Umbilical cord (tissue), 2 donors: ENCODE measurements at places on chromosomes 1 and 21.

GRCh38 chr1:214420833-214421232, 130.6 kb downstream of the PTPN14 start:
- DNase-seq, result no peak

GRCh38 chr1:161364332-161364731, 3.3 kb downstream of the CFAP126 start:
- DNase-seq, result no peak

- DNase-seq, result no peak
Measured at GRCh38 chr1:170634293-170634692, 29.6 kb upstream of the PRRX1 start.

- peak; percentile 29 for DNase-seq
Measured at GRCh38 chr1:180252638-180253536, 22.8 kb downstream of the LHX4 start.

DNA sequence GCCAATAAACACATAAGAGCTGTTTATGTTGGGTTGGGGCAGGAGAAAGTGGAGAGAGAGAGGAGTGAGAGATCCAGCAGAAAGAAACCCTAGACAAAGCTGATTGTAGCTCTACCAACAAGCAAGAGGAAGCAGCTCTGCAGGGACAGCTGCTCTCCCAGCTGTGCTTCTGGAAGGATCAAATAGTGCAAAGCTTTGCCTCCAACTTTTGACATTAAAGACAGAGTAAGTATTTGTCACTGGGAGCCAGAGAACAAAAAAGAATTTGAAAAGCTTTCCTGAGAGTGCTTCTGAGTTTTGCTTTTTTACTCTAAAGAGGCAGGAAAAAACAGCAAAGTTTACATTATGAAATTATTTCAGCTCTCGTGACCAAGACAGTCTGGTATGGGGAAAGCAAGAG, 28.5 kb upstream of the C1orf198 start:
- peak; percentile 48 for DNase-seq

DNA sequence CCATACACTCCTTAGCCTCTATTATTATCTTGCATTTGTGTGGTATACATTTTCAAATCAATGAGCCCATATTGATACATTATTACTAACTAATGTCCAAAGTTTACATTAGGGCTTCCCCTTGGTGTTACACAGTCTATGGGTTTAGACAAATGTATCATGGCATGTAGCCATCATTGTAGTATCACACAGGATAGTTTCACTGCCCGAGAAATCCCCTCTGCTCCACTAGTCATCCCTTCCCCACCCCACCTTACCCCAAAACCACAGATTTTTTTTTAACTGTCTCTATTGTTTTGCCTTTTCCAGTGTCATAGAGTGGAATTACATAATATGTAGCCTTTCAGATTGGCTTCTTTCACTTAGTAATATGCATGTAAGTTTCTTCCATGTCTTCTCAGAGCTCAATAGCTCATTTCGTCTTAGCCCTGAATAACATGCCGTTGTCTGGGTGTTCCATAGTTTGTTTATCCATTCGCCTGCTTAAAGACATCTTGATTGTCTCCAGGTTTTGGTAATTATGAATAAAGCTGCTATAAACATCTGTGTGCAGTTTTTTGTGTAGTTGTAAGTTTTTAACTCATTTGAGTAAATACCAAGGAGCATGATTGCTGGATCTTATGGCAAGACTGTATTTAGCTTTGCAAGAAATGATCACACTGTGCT, 86.4 kb upstream of the LYST start:
- DNase-seq, result no peak

DNA sequence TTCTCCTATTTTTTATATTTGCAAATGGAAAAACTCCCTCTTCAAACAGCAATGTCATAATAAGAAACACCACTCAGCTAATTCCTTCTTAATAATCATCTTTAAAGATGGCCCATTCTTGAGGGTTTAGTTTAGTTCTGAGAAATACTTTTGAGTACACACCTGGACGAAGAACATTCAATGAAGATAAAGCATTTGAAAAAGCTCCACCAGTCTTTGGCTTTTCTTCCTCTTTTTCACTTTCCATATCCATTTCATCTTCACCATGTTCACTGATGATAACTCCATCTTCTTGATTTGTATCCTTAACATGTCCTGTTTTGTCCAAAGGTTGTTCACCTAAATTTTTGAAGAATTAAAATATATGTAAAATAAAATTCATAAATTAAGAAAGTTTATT, 7.4 kb downstream of the PAXBP1 start:
- DNase-seq, result no peak

DNA sequence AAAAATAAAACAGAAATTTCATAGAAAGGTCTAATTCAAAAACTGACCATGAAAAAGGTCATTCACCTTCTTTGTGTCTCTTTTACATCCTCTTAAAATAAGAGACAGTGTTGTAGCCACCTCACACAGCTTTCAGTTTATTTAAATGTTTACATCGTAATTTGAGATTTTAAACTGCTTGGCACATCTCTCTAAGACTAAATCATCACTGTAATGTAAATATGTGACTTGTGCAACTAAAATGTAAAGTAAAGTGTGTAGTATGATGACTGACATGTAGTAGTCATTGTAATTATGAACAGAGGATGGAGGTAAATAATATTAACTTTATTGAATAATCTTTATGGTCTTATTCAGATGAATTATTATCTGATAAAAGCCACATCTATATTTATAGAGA, 283.9 kb downstream of the KCNT2 start:
- DNase-seq, result no peak

DNA sequence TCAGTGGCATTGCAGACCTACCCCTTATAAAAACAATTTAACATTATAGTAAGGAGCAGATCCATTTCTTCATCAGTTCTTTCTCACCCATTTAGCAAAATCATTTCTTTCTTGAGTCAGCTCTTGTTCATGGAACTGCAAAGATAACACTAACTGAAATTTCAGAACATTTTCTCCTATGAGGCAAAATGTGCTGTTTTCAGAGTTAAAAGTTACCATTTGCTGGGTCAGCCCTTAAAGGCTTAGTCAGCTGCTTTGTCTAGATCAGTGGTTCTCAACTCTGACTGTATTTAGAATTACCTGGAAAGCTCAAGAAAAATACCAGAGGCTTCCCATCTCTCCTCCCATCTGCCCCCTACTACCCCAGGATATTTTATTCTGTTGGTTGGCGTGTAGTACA, 12.2 kb downstream of the METTL13 start:
- no peak for DNase-seq

- peak; percentile 12 for DNase-seq
Measured at GRCh38 chr21:30829659-30830058, at the start of gene KRTAP7-1. Gene KRTAP7-1 (minus strand): TSS chr21:30829759. CDS start chr21:30829698, 61 bp downstream.

- no peak for DNase-seq
Measured at GRCh38 chr21:32114419-32115035, 164.3 kb downstream of the MIS18A start.

GRCh38 chr1:180881806-180882509, 30.7 kb upstream of the KIAA1614 start:
- DNase-seq, result peak; percentile 55
